ENCODE measurements at places on chromosomes 1 and 21.
A peak's percentile ranks its signal among the peaks of the same experiment; 100 is the strongest.

DNA sequence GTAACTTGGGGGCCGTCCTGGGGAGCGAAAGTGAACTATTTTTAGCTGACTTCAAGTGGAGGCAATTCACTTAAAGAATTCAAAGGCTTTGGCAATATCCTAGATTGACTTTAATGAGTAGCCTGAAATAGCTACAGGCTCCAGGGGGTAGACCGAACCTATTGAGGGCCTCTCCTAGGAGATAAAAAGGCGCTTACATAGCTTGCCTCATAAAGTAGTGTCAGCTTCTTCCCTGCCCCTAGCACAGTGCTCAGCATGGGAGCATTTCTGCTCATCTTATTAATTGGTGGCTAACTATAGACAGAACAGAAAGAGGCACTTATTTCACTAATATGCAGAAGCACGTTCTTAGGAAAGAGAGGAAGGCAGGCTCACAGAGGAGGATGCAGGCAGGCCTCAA is 12.3 kb upstream of the CTNNBIP1 start:
- DNase-seq, result no peak

DNA sequence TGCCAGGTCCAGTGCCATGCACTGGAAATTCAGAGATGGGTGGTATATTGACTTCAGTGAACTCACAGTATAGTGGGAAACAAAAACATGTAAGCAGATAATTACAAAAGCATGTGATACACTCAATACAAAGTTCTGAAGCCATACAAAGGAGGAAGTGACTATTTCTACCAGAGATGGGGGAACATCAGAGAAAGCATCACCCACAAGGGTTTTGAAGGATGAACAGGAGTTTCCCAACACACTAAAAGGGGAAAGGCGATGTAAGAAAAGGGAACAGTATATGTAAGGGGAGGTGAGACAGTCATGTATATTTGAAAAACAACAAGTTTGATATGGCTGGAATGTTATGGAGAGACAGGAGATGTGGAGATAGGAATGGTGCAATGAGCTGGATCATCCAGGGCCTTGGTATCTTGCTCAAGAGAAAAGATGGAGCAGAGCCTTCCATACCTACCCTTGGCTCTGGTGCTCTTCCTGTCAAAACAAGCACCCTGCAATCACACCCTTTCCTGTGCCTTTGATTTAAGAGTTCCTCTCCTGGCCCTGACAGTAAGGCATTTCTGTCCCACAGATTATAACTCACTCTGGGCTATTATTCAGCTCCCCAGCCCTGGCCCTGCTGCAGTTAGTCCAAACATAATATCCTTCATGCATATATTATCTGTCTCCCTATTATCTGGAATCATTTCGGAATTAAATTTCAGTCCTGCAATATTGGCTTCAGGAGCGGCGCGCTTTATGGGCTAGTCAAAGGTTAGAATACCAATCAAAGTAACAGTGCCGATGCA is 60.5 kb downstream of the DMAP1 start:
- no peak for DNase-seq

- no peak for DNase-seq
These were observed 70.4 kb downstream of the SPSB1 start for GRCh38 chr1:9363061-9363471.

- DNase-seq, result no peak
These were observed 503.5 kb upstream of the C1orf87 start for GRCh38 chr1:60577029-60577428.

DNA sequence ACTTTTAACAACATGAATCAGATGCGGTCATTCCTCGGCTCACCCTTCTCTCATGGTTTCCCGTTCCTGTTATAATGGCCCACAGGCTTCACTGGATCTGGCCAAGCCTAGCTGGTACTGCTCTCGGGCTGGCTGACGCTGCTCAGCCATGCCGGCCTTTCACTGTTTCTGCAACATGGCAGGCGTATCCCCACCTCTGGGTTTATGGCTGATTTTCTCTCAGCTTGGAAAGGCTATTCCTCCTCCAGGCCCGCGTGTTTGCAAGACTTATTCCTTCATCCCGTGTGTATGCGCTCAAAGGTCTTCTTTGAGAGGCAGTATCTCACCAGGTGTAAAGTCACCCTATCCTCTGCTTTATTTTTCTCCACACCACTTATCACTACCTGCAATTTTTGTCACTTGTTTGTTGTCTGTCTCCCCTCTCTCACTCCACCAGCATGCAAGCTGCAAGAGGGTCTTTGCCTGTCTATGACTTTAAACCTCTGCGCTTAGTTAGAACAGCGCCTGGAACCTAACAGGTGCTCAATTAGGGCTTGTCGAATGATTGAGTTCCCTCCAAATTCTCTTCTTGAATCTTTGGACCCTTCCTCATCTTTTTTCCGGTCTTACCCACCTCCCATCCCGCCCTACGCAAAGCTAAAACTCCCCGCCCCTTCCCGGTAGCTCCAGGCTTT is 491 bp upstream of the RAP1A start:
- DNase-seq, result no peak

GRCh38 chr1:218620956-218621355 is 275.8 kb downstream of the TGFB2 start:
- DNase-seq, result no peak

DNA sequence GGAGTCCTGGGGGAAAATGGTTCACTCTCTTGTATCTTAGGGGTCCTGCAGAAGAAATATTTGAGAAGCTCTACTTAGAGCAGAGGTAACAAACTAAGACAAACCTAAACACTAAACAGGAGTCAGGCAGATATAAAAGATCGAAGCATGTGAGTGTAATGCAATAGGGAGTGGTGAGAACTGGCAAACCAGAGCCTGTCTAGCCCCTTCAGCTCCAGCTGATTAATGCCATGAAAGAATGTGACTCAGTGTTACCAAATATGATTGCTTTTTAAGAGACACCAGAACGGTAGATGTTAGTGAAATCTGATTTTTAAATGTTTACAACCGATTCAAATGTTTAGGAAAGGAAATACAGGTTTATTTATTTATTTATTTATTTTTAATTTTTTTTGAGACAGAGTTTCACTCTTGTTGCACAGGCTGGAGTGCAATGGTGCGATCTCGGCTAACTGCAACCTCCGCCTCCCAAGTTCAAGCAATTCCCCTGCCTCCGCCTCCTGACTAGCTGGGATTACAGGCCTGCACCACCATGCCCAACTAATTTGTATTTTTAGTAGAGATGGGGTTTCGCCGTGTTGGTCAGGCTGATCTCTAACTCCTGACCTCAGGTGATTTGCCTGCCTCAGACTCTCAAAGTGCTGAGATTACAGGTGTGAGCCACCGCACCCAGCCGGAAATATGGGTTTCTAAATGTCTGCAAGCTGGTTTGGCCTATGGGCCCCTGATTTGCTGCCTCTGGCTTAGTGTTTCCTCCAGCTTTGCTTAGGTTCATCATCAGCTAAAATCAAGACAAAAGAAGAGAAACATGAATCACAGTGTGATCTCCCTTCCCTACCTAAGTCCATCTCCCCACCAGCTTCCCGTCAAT is 12.2 kb downstream of the TXNIP start:
- DNase-seq, result no peak

- no peak for DNase-seq
These were observed 144.2 kb downstream of the PTPRU start for GRCh38 chr1:29380532-29380931.

- DNase-seq, result no peak
These were observed 61.8 kb downstream of the S1PR1 start for GRCh38 chr1:101298663-101299062.

GRCh38 chr1:167533851-167534300 is 15.5 kb upstream of the CD247 start:
- peak; percentile 57 for DNase-seq

DNA sequence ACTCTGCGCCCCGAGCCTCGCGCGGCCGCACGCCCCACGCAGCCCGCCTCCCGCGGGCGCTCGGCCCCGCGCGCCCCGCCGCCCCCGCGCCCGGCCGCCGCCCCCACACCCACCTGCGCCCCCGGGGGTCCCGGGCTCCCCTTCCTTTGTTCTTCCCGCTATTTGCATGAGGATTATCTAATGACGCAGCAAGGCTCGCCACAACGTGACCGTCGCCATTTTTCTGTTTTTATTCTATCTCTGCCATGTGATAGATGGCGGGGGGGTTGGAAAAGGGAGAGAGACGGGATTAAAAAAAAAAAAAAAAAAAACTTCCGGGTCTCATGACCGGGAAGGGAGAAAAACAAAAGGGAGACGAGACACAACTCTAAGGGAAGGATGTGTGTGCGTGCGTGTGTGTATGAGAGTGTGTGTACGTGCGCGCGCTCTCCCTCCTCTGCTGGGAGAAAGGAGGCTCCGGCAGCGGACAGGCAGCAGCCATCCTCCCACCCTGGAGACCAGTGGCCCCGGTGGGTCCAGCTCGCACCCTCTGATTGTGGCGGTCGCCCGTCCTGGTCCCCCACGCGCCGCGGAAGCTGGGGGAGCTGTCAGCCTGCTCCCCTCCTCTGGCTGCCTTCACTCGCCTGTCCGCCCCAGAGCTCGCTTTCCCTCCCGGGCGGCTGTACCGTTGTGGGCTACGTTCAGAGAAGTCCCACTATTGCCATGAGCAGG is 80.4 kb upstream of the AK4 start:
- peak; percentile 84 for DNase-seq

DNA sequence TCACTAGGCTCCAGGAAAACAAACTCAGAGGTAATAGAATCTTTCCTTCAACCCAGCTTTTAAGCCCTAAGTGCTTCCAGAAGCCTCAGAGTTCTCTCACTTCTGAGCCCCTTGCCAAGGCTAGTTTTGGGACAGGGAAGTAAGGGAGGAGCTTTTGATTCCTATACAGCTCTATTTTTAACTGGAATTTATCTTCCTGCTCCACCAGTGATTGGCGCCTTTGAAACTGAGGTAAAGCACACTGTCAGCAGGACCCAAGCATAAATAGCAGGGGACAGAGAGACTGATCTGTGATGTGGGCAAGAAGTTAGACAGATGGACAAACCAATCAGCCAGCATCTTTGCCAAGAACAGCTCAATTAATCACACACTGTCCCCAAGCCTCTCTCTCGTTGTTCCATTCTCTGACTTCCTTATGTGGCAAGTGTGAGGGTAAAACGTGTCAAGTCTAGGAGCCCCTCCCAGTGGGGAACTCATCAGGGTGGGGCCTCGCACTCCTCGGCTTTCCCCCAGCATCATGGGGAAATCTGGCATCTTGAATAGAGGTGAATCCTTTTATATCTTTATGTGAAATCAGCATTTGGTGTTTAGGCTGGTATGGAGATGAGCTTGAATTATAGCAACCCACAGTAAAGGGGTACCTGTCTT is 40.2 kb upstream of the MPZL1 start:
- no peak for DNase-seq

DNA sequence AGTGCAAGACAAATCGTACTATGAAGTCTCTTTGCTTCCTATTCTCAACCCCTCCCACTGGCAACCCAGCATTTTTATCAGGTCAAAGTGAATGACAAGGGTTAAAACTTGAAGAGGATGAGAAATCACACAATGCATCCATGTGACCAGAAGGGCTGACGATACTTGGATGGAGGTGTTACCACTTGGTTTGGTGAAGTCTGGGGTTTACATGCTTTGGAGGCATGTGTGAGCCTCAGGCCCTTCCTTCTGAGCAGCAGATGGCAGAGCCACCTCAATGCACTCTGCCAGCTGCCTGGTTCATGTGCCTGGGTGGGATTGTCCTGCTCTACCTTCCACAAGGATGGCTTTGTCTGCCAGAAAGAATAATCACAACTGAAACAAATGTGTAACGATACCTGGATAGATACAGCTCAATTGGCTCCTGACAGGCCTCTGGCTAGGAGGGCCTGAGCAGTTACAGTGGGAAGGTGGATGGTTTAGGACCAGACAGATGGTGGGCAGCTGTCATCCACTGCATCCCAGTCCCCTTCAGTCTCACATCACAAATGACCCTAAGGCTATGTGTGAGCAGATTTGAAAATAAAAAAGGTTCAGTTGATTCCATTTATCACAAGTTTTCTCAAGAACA is 51.5 kb upstream of the CNIH3 start:
- no peak for DNase-seq

GRCh38 chr1:234148816-234149215 is 224.4 kb upstream of the COA6 start:
- no peak for DNase-seq

DNA sequence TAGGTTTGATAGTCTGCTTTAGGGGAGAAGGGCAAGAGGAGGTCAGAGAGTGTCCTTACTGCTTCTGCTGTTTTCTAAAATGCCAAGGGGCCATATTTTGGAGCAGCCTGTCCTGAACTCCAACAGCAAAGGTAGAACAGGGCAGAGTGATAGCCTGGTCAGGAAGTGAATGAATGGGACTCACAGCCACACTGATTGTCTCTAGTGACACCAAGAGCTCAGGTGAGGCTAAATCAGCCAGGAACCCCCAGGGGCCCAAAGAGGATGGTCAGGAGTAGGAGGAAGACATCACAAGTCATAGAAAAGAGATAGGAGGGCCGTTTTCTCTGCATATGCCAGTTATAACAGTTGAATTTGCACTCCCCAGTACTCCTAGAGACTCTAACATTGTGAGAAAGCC is 97.4 kb upstream of the DUSP10 start:
- no peak for DNase-seq

- DNase-seq, result no peak
These were observed 2.0 kb upstream of the LMNA start for GRCh38 chr1:156112276-156113137.

DNA sequence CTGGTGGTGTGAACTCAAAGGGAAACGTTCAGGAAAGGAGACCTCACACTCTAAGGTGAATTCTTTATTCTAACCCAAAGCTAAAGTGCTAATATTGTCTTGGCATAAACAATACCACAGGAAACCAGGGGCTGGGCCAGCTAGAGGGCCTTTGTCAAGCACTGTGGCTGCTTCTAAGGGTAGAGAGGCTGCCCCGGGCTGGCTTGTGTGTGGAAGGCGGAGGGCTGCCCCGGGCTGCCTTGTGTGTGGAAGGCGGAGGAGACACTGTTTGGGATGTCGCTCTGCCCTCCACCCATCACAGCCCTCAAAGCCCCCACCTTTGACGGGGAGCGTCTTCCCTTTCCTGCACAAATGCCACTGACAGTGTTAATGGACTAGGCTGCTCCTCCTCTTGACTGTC is 216.8 kb downstream of the TOMM20 start:
- no peak for DNase-seq

DNA sequence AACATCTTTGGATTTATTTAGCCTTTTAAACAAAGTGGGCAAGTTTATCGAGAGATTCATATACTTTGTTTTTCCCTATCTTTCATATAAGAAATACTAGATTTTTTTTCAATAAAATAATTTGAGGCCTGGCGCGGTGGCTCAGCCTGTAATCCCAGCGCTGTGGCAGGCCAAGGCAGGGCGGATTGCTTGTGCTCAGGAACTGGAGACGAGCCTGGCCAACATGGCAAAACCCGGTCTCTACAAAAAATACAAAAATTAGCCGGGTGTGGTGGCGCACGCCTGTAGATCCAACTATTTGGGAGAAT is 1.6 kb upstream of the CDC14A start:
- DNase-seq, result no peak
